CD8-positive, alpha-beta T cell (primary cell): ENCODE measurements at places on chromosomes 4 and X.

- DNase-seq, result peak; percentile 63
Measured at GRCh38 chrX:129984111-129984958, 1.9 kb downstream of the BCORL1 start.

DNA sequence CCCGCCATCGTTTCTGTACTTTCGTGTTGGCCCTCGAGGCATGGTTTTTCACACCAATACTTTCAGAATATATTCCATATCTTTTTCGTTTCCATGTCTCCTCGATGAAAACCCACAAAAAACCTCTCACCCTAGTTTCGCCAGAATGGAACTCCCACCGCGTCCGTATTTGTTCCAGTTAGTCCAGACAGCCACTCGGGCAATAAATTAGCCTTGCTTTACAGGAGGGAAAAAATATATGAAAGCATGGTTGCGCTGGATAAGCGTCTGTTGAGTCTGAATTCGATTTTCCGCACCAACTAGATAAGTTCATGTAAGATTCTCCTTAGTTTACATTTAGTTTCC lies 550 bp upstream of the CHM start:
- DNase-seq, result no peak

- no peak for DNase-seq
Measured at GRCh38 chr4:64721106-64721505, 311.9 kb upstream of the TECRL start.

GRCh38 chr4:85147481-85148076 lies 181.1 kb upstream of the WDFY3 start:
- peak; percentile 21 for DNase-seq

- no peak for DNase-seq
Measured at GRCh38 chr4:142416121-142416520, 430.0 kb downstream of the INPP4B start.

- DNase-seq, result no peak
Measured at GRCh38 chr4:105632599-105632998, 75.9 kb downstream of the INTS12 start.

DNA sequence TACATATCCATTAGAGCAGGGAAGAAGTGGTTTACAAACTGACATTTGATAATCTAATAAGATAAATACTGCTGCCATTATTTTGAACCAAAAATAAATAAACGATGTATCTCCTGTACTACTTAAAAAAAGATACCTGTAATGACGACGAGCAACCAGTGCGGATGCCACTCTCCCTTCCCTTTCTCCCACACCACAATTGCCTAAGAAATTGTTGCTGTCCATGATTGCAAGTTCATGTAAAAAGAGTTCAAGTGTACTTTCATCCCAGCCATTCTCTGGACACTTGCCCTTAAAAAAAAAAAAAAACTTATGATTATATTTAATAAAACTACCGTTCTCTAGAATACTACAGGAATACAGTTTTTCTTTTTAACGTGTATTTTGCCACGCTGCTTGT lies 1.4 kb downstream of the SEPSECS start:
- DNase-seq, result no peak

DNA sequence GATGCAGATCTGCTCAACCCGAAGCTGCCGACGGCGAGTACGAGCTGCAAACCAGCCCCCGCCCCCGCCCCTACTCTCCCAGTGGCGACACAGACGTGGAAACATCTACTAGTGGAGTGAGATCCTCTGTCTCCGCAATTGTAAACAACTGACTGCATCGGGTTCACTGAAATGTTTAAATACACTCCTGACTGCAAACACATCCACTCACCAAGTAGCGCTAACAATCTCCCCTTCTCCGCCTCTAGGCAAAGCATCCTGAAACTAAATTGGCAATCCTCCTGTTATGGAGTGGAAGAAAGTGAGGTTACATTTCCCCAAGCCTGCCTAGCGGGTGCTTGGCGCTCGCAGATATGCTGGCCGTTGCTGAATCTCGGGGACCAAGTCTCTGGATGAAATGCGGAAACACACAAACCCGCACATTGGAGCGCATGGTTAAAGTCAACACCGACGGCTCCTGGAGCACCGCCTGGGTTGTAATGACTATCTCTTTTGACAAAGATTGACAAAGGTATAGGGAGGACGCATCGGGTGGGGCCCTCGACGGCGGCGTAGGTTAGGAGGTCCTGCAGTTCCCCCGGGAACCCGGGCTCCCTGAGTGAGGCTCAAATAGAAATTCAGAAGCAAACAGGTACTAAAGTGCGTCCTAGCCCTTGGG lies 117.0 kb upstream of the TEX13C start:
- DNase-seq, result no peak

- no peak for DNase-seq
Measured at GRCh38 chr4:150033081-150033480, 45.2 kb upstream of the DCLK2 start.

DNA sequence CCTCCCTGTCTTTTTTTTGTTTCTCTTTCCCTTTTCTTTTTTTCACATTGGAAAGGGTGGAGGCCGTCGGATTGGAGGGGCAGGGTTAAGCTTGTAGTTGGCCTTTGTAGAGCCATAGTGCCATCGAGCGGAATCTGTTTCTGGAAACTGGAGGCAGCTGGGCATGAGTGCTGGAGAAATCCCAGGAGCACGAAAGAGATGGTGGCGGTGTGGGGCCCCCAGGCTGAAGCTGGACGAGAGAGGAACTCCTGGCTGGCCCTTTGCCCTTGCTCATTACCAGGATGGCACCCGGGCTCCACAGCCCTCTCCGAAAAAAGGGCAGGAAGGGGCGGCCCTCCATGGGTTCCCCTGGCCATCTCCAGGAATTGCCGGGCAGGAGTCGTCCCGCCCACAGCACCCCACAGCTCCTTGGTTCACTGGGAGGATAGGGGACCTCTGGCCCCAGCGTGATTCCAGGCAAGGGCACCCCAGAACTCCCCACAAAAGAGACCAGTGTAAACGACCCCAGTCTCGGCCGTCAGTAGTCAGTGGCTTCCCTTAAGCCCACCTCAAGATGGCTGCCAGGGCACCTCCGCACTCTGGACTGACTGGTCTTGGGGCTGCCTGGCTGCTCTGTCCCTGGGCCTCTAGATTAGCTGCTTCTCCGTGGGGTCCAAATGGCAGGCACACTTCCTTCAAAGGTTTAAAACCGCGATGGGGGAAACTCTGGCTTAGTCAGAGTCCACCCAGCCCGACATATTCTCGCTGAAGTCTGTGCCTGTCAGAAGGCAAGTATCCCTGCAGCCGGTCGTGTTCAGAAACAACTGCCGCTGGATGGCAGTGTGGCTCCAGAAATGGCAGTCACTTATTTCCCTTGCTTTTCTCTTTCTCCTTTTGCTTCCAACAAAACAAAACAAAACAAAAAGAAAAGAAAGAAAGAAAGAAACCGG lies 74.1 kb downstream of the NBDY start:
- peak; percentile 58 for DNase-seq

GRCh38 chrX:140432346-140433175 lies 72.3 kb downstream of the SOX3 start:
- DNase-seq, result no peak

GRCh38 chrX:41518127-41518840 lies 71.1 kb downstream of the NYX start:
- no peak for DNase-seq

DNA sequence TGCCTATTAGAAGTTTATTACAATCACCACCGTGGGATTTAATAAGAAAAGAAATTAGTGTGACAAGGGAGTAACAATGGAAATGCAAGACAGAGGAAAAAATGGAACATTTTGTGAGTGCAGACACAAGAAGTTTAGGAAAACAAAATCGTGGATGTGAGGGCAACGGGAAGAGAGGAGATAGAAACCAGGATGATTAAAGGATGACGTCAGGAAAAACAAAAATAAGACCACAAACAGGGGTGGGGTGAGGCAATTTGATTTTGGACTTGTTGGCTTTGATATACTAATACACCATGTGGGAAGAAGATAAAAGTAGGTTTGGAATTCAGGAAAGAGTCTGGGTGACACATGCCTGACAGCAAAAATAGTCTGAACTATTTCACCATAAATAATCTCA lies 38.2 kb upstream of the GPM6A start:
- DNase-seq, result no peak

GRCh38 chr4:2914256-2915126 lies 48.7 kb downstream of the NOP14 start:
- DNase-seq, result no peak

DNA sequence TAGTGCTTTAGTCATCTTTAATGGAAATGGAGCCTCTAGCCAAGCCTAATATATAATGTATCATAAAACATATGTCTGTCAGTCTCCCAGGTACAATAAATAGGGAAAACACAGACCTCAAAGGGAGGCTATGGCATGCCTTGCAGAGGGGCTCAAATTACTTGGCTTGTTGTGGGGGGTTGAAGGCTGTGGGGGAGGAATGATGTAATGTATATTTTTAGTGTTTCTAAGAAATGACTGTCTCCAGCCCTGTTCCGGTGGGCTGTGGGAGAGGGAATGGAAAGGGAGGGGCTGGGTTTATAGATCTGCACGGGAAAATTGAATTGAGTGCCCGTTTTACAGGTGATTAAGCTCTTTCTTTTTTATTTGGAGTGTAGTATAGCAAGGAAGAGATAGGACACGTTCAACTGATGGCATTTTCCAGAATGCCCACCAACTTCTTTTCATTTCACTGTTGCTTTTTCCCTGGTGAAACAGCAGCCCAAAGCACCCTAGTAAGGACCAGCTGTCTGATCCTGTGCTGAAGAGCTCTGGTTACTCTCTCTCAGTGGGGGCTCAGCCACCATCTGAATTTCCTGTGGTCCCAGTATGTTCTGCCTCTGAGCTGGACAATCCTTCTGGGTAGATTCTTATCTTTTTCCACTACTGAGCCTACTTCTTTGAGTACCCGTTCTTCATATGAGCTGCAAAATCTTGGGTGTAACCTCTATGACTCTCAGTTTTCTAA lies 220.7 kb upstream of the CASK start:
- DNase-seq, result no peak

- no peak for DNase-seq
Measured at GRCh38 chr4:79611026-79611425, 203.0 kb upstream of the GK2 start.

- DNase-seq, result no peak
Measured at GRCh38 chr4:147570616-147571015, 46.6 kb upstream of the TMEM184C start.
